ENCODE measurements at places on chromosomes 7 and 10.

DNA sequence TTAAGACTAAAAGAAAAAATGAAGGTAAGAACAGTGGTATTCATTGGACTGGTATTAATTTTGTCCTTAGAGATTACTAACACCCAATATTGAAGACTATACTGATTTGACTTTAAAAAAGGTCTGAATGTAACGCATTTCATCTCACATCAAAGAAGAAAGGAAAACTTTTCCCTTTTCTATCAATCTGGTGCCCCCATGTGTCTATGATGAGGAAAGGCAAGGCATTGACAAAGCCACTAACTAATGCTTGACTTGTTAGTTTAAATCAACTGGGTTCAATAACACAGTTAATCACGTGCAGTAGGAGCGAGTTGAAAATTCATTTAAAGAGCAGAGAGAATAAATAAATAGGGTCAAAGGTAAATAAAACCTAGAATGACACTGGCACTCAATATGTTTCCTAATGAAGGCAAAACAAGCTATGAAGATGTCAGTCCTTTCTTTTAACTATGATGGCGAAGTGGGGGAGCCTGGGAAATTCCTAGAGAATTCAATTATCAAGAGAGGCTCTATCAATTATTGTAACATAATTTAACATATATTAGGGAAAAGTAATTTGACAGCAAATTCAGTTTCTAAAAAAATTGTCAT, 180.9 kb downstream of the ANK3 start:
- no peak for DNase-seq

DNA sequence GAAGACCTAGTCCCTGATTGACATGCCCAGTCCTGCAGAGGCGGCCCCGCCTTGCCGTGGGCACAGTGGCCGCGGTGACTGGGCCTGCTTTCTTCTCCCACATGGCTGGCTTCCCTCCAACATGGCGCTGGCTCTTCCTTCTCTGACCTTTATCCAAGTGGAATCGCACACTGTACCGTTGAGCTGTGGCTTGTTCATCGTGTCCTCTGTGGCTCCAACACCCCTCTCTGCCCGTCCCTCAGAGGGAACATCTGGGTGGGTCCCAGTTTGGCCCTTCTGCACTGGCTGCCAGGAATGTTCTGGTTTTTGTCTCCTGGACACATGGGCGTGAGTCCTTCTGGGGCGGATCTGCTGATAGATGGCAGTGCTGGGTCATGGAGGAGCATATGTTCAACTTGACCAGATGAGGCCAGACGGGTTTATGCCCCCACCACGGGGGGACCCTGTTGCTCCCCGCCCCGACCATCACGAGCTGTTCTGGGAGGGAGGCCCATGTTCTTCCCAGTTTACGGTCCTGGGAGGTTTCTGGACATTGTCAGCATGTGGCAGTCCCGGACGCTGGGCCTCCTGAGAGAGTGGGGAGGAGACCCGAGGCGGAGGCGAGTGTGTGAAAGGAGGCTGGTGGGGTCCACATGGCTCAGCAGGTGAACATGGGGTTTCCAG, 63.5 kb downstream of the LHPP start:
- no peak for DNase-seq

DNA sequence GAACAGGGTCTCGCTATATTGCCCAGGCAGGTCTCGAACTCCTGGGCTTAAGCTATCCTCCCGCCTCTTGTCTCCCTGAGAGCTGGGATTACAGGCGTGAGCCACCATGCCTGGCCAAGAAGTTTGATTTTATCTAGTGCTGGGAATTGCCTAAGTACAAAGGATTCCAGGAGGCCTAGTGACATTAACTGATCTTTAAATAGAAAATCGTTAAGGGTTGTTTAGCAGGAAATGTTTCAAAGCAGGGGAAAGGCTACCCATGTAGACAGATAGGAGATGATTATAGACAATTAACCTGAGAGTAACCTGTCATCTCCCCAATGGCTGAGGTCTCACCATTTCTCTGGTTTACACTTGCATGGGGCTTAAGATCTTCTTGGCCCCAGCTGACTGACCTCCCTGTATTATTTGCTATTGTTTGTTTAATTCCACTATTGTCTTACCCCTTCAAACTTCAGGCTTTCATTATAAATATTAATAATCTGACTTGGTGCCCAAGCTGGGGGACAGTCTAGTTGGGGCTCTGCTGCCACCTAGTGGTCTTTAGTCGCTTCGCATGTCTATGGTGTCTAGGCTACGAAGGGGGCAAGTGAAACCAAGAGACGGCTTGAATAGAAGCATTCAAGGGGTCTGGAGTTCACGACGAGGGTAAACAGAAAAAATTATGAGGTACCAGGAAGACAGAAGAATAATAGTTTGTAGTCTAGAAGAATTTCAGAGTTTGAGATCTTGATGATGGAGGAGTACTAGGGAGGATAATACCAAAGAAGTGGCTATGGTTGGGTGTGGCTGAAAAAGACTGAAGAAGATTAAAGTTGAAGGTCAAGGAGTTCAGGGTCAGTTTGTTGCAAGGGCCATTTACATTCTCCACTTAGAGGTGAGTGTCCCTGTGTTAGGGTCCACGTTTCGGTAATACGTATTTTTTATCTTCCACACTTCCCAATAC, 40.4 kb upstream of the BPGM start:
- DNase-seq: peak; percentile 15

GRCh38 chr7:17305387-17306171, 7.1 kb downstream of the AHR start:
- DNase-seq: no peak

GRCh38 chr10:128993911-128994538, 473.0 kb upstream of the MGMT start:
- DNase-seq: no peak

DNA sequence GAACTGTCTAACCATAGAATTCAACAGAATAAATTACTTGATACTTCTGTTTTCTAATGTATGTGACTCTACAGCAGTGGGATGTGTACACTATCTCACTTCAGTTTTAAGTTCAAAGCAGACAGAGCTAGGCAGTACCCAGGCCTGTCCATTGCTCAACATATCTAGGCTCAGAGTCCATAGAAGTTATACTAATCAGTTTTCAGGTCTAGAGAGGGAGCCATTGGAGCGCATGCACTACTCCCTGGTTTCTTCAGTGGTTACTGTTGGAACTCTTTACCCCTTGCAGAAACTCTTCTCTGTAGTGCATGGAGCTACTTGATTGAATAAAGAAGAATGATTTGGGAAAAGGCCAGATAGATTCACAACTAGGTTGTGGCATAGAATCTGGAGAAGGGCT, 4.4 kb downstream of the CD36 start:
- DNase-seq: no peak

GRCh38 chr7:71871446-71871845, 540.7 kb downstream of the CALN1 start:
- DNase-seq: no peak

DNA sequence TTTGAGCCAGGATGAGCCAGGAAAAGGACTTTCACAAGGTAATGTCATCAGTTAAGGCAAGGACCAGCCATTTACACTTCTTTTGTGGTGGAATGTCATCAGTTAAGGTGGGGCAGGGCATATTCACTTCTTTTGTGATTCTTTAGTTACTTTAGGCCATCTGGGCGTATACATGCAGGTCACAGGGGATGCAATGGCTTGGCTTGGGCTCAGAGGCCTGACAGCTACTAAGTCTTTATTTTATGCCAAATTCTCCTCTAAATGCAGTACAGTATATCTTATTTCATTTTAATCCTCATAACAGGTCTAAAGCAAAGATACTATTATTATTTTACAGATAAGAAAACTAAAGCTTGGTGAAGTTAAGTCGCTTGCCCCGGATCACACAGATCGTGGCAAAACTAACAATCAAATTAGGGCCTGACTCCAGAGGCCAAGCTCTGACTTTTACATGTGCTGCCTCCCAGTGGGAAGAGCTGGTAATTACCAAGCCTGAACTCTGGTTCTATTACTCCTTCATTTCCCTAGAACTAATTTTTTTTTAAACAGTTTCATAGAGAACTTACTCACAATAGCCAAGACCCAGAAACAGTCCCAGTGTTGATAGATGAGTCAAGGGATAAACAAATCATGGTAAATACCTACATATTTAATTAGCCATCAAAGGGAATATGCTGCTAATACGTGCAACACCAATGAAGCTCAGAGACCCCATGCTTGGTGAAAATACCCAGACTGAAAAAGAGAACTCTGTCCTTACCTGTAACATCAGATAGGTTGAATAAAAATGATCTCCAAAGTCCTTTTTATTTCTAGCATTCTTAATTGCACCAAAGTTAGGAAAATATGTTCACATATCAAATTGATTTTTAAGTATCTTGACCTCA, 35.4 kb downstream of the C7orf25 start:
- no peak for DNase-seq

- no peak for DNase-seq
Measured at GRCh38 chr7:95886501-95887090, 114.2 kb downstream of the DYNC1I1 start.

DNA sequence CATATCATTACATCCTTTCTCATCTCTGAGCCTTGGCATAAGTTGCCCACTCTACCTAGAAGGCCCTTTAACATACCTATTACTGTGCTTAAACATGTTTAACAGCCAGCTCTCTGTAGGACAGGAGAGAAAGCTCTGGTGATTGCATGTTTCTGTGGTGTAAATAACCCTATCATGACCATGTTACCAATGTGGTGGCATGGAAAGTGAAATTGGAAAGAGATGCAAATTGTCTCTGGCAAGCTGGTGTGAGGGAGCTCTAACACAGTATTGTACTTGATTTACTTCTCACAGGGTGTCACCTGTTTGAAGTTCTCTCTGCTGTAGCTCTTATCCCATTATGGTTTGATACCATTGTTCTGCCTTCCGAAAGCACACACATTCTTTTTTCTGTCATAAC, 231.8 kb upstream of the DKK1 start:
- no peak for DNase-seq

- DNase-seq: no peak
Measured at GRCh38 chr7:80139236-80139635, 4.6 kb downstream of the GNAI1 start.

DNA sequence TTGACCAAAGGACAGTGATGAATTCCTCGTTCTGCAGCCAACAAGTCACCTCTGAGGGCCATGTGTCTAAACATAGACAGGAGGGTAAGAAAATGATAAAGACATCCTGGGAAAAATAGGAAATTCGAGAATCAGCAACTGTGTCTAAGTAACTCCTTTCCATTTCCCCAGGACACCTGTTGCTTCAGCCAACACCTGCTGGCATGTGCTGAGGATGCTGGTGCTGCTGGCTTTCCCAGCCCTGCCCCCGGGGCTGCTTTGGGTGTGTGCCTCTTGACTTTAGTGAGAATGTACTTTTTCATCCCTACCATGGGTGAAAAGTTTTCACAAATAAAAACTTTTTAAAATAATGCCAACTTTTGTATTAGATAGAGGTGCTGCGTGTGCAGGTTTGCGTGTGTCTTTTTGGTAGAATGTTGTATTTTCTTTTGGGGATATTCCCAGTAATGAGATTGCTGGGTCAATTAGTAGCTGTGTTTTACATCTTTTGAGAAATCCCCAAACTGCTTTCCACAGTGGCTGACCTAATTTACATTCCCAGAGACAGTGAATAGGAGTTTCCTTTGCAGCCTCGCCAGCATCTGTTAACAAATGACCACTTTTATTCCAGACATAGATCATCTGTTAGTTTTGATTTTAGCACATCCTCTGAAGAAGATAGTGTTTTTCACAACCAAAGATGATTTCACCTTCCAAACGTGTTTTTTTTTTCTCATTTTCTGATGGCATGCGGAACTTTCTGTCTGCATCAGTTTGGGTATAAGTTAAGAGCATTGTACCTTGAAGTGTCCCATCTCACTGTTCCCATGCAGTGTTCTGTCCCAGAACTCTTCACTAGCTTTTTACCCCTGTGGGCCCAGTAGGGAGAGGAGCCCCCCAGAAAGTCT, 104.2 kb upstream of the ACBD5 start:
- DNase-seq: no peak

DNA sequence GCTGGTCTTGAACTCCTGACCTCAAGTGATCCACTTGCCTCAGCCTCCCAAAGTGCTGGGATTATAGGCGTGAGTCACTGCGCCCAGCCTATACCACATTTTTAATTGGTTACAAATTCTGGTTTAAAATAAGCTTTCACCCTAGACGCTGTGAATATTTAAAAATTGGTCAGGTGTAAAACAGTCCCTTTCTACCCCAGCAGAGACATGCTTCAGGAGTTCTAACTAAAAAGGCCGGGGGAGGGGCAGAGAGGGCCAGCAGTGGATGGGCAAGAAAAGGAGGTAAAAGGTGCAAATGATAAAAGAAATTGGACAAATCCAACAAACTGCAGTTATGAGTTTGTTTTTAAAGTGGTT, 70.0 kb downstream of the WAPL start:
- DNase-seq: no peak

DNA sequence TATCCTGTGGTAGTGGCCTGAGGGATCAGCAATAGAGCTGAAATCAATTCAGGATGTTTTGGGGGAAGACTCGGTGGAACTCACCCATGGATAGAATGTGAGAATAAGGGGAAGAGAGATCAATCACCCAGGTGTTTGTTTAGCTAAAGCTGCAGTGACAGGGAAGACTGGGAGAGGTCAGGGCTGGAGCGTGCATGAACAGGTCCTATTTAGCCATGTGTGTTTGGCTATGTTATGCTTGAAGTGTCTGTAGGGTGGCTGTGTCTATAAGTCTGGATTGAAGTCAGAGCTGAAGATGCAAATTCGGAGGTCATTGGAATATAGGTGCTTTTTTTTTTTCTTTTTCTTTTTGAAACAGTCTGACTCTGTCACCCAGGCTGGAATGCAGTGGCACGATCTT, 4.6 kb downstream of the ATP6V1F start:
- DNase-seq: no peak

DNA sequence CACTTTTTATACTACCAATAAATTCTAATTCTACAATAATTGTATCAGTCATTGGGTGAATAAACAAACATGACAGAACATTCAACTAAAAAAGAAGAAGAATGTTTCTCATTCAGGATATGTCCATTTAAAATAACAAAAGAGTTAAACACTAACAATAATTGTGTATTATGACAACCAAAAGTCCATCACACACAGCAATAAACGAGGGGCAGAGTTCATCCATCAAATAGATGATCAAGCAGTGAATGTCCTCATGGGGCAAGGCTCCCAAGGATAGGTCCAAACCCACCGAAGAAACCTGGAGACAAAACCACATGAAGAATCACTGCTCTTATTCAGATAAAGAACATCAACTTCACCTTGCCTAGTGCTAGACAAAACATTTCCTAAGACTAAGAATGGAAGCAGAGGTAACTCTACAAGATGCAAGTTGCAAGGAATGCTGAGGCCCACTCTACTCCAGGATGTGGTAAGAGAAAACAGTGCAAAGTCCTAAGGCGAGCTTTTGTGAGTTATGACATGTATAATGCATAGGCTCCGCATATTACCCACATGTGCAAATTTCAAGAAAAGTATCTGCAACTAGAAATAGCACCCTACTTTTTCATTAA, 115.1 kb downstream of the PARD3 start:
- no peak for DNase-seq

DNA sequence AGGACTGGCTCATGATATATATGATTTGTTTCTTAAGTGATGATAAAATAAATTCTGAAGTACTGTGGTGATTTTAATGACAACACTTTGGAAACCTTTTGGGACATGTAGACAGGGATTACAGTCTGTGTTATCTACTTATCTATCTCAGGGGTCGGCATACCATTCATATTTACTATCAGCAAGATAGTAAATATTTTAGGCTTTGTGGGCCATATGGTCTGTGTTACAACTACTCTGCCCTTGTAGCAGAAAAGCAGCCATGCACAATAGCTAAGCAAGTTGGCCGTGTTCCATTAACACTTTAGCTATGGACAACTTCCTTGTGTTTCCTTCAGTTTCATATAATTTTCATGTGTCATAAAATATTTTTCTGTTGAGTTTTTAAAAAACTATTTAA, 97.8 kb upstream of the PRPS1L1 start:
- no peak for DNase-seq

All from GM18507 (cell line).